CD4-positive, CD25-positive, alpha-beta regulatory T cell (primary cell): ENCODE measurements at places on chromosomes 1 and 21.

GRCh38 chr1:24094554-24094953 is 17.4 kb downstream of the MYOM3 start:
- no peak for DNase-seq

GRCh38 chr1:209038735-209039134 is 544.8 kb upstream of the CAMK1G start:
- DNase-seq: no peak

- no peak for DNase-seq
These were observed 20.0 kb upstream of the TACSTD2 start for GRCh38 chr1:58597076-58597475.

GRCh38 chr1:58883037-58883887 is 99.4 kb upstream of the JUN start:
- DNase-seq: no peak

DNA sequence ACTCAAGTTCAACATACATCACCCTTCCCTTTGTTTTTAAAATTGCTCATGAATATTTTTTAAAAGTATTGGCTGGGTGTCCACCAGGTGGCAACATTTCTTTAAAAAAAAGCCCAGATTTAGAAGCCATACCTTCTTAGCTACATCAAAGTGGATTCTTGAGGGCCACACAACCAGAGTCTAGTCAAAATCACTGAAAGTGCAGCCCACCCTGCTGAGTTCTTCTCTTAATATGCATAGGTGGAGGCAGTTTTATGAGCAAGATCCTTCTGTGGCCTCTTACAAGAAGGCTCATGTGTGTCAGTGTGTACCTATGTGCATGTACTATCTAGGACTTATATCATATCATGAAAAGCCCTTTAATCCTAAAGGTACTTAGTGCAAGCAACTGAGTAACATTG is 16.9 kb upstream of the GNG12 start:
- DNase-seq: peak; percentile 25

GRCh38 chr1:198577444-198577843 is 37.0 kb upstream of the ATP6V1G3 start:
- DNase-seq: no peak

GRCh38 chr1:119686661-119687060 is 25.1 kb upstream of the PHGDH start:
- DNase-seq: no peak

DNA sequence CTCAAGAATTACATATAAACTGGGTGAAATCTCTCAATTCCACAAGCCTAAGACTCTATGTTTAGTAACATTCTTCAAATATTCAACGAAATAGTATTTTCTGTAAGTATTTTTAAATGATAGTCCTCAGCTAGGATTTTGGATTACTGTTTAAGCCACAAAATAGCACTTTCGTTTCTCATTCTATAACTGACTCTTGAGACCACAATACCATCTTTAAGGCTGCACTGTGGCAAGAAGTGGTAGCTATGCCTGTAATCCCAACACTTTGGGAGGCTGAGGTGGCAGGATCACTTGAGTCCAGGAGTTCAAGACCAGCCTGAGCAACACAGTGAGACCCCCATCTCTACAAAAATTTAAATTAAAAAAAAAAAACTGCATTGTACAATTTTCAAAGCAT is 126.7 kb downstream of the CDC42BPA start:
- no peak for DNase-seq

- no peak for DNase-seq
These were observed 107.2 kb downstream of the PRDM2 start for GRCh38 chr1:13807209-13807608.

GRCh38 chr1:243763806-243764205 is 86.2 kb downstream of the AKT3 start:
- no peak for DNase-seq

GRCh38 chr1:54849219-54850068 is 37.6 kb downstream of the DHCR24 start:
- DNase-seq: no peak

GRCh38 chr1:152189657-152190442 is 30.8 kb upstream of the RPTN start:
- DNase-seq: peak; percentile 63

DNA sequence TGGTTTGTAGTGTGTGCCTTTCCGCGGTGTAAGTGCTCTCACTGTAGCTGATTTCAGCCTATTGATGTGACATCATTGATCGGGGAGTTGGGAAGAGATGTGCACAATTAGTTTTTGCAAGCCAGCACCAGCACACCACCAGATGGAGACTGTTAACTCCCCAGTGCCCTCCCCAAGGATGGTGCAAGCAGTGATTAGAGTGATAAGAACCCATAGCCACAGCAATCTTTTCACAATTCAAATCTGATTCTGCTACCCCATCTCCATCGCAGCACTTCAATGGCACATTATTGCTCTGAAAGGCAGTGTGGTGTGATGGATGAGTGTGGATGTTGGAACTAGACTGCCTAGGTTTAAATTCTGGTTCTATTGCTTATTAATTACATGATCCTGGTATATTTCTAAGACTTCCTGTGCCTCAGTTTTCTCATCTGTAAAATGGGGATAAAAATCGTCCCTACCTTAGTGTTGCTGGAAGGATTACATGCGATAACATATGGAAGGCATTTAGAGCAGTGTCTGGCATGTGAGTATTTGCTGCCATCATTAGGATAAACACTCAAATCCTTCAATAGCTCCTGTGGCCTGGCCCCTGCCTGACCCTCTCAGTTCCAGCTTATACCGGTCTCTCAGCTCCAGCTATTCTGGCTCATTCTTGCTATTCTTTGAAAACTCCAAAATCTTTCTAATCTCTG is 6.7 kb downstream of the CSF3R start:
- no peak for DNase-seq

DNA sequence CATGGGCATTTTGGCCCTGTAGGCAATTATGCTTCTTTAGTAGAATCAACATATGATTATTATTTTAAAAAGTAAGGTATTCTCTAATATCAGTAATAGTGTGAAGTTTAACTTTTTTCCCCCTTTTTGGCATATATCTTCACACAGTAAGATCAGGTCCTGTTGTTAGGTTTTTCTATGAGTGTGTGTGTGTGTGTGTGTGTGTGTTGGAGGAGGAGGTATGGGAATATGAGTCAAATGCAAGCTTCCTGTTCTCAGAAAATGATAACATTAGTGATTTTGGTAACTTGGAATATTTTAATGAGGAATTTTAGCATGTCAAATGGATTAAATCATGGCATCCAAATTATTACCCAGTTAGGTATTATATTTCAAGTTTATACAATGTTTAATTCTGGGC is 65.8 kb upstream of the BCL10 start:
- no peak for DNase-seq

GRCh38 chr1:49197081-49197480 is 420.4 kb upstream of the BEND5 start:
- DNase-seq: no peak

- DNase-seq: peak; percentile 46
These were observed 29.2 kb downstream of the VASH2 start for GRCh38 chr1:212979340-212980122.

DNA sequence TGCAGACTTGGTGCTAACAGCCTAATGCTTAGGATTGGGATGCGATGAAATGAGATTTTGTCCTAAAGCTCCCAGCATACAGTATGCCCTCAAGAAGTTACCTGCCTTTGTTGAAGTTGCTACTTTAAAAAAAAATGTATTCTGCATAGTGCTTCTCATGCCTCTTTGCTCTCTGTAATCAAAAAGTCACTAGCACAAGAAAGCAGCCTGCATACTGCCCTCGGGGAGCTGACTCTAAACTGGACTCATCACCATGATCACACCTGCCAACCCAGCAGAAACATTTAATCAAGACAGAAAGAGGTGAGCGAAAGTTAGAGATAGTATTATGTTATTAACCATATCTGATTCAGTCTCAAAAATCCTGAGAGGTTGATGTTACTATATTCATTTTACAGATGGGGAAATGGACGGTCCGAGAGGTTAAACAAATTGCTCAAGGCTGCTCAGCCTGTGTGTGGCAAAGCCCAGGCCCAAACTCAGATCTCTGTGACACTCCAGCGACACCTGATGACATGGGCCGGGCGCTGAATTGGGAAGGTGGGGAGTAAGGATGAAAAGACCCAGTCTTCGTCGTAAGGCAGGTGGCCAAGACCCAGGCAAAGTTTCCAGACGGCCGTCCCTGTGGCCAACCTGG is 1.1 kb downstream of the BATF3 start:
- no peak for DNase-seq

GRCh38 chr1:234357831-234358230 is 15.4 kb upstream of the COA6 start:
- no peak for DNase-seq

GRCh38 chr1:155474146-155474545 is 88.5 kb downstream of the ASH1L start:
- no peak for DNase-seq

DNA sequence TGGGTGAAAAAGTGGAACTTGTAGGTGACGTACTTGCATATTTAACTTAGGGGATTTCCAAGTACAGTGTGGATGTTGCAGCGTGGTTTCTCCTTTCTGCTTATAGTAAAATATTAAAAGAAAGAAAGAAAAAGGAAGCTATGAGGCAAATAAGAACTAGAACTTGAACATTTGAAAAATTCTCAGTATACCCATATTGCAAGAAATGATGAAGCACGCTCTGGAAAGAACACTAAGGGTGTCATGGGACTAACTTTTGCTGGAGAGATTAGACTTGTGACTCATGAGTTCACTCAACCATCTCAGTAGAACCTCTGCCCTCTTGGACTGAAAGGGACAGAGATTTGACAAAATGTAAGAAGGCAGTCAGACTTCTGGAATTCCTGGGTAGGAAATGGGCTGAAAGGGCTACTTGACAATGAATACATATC is 704.5 kb upstream of the ADGRL4 start:
- DNase-seq: no peak

- DNase-seq: no peak
These were observed 139.4 kb upstream of the BARHL2 start for GRCh38 chr1:90856463-90857007.

- no peak for DNase-seq
These were observed 155.9 kb upstream of the HMCN1 start for GRCh38 chr1:185578293-185578692.

GRCh38 chr1:67583462-67583950 is 101.5 kb upstream of the GADD45A start:
- peak; percentile 7 for DNase-seq

GRCh38 chr1:234745844-234746797 is 136.1 kb upstream of the IRF2BP2 start:
- no peak for DNase-seq

DNA sequence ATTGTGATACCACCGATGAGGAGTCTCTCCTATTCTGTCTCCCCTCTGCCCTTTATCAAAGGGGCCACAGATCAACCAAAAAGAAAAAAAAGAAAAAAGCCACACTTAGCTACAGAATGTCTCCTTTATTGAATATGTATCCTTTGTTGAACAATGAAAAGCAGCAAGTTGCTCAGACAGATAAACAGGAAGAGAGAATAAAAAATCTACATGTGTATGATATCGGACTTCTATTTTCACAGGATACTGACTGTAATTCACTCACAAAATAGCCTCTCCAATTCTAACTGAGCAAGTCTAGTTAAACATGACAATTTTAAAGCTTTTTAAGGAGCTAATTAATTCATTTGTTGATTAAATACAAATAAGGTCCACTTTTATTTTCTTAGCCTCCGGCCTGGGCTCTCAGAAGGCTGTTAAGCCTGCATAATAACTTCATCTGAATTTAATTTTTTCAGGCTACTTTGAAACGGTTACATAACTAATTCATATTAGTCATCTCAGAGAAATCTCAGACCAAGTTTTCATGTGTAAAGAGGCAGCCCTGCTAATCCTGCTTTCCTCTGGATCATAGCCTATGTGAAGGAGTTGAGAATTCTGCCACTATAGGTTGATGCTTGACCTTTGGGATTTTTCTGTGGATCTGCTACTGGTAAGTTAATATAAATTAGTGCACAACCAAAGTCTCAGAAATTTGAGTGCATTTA is 304.1 kb upstream of the NR5A2 start:
- no peak for DNase-seq

- DNase-seq: peak; percentile 35
These were observed 887 bp downstream of the SLC19A2 start for GRCh38 chr1:169484683-169485430.

DNA sequence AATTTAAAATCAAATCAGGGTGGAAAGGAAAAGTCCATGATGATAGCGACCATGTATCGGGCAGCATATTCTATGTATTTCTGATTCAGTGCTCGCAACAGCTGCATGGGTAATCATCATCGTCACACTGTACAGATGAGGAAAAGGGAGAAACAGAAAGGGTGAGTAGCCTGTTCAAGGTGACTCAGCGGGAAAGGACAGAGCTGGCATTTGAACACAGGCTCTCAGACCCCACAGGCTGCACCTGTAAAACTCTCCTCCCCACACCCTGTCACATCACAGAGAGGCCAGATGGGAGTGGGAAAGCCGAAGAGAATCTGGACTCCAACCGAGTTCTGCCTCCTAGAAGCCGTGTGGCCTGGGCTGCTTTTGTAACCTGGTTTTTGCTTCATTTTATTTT is 14.0 kb downstream of the RUNX1 start:
- no peak for DNase-seq

DNA sequence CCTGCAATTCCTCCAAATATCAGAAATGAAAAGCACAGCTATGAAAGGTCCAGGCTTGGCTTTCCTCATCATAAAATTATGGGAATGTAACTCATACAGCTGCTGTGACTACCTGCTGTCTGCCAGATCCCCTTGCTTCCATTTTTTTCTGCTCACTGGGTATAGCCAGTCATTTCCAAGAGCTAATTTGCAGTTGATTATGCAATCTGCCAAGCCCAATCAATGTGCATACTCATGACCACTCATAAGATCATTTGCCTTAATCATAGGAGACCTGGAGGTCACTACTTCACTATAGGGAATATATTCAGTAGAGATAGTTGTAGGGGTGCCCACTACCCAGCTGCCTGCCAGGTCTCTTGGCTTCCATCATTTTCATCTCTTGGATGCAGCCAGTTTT is 417.7 kb upstream of the ZRANB2 start:
- DNase-seq: no peak

DNA sequence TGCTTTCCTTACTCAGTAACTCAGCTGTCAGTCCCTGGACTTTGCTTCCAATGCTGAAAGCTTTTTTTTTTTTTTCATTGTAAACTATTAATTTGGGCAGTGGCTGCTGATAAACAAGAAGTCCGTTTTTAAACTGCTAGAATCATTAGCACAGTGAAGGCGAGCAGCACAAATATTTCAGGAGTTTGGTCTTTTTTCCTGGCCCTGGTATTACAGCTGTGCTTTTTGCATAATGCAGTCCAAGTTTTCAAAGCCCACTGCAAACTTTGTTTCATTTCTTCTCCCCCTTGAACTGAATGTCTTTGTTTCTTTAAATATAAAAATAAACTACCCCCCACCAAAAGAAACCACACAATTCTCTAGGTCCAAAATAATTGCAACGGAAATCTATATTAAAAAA is 6.6 kb downstream of the GLIS1 start:
- DNase-seq: no peak
